Activated CD4-positive, alpha-beta T cell treated with anti-CD3 and anti-CD28 coated beads, Interleukin-2, amount 50 U/mL, for 24 hours (primary cell): ENCODE measurements at places on chromosomes 2 and 18.

GRCh38 chr2:157784169-157784822, 91.8 kb downstream of the ACVR1 start:
- DNase-seq, result peak; percentile 11

GRCh38 chr2:101745711-101746694, 48.5 kb downstream of the MAP4K4 start:
- DNase-seq, result no peak

- DNase-seq, result peak; percentile 53
Measured at GRCh38 chr2:68726608-68727367, 7.8 kb upstream of the ARHGAP25 start.

DNA sequence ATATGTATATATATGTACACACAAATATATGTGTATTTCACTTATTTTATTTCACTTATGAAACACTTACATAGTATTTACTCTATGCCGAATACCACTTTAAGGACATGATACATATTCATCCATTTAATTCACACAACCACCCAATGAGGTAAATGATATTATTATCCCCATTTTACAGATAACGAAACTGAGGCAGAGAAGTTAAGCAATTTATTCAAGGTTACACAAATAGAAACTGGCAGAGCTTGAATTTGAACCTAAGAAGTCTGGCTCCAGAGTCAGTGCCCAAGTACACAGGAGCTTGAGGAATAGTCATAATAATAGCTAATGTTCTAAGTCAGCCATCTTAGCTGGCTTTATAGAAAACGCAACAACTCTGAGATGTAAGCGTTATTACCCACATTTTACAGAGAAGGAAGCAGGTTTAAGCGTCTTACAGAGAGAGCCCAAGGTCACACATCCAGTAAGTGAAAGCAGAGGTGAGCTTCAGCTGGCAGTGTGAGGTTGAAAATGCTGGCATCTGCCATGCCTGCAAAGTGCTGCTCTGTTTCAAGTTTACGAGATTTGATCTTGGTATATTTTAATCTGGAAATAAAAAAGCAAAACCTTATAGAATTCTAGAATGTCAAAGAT, 326.9 kb downstream of the LPIN1 start:
- no peak for DNase-seq

DNA sequence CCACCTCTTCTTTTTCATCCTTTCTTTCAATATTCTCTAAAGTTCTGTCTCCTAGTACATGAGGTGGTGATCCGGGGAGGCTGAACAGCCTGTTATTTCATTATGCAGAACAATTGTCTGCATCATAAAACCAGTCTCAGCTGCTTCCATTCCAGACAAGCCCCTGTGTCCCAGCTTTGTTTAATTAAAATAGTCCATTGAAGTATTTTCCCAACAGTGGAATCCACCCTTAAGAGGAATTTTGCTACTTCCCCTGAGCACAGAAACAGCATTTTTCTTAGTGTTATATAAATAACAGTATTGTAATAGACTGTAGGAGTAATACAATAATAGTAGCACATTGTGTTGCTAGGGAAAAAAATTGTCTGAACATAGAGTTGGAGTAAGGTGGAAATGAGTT, 395.4 kb upstream of the TCF4 start:
- DNase-seq, result no peak

DNA sequence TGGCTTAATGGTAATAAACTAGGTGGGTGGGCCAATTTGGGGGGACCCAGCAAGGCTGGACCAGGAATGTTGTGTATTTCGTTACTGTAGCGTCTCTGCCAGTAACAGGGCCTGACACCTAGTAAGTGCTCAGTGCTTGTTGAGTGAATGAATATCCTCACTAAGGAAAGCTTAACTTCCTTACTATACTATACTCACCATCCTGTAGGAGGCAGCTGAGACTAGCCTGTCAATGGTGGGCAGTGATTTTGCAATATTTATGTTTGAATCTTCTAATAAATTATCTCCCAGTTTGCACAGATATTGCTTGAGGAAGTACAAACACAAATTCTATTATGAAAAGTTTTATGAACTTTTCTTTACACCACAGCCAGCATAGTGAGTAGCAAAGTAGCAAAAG, 370.7 kb upstream of the SYT4 start:
- no peak for DNase-seq

- no peak for DNase-seq
Measured at GRCh38 chr2:222535477-222535876, 111.1 kb downstream of the SGPP2 start.

GRCh38 chr18:45774065-45774521, 50.1 kb downstream of the SLC14A1 start:
- DNase-seq, result no peak

GRCh38 chr18:52216109-52216508, 123.9 kb upstream of the DCC start:
- no peak for DNase-seq

- no peak for DNase-seq
Measured at GRCh38 chr2:69954084-69954483, 7.3 kb downstream of the ASPRV1 start.

DNA sequence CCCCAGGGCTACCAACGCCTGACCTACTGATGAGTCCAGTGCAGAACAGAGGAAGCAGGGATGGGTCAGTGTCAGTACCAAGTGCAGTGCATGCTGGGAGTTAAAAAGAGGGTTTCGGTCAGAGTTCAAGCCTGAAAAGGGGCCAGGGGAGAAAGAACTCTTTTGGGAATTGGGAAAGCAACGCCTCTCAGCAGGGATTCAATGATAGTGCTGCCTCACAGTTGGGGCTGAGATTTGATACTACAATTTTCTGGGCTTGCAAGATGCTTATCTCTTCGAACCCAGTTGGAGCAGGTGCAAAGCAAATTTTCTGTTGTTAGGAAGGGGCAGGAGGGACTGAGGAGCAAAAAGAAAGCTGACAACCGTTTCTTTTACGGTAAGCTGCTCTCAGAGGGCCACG, 82.6 kb downstream of the CERKL start:
- DNase-seq, result no peak

- DNase-seq, result no peak
Measured at GRCh38 chr2:201353116-201353515, 4.0 kb downstream of the FLACC1 start.

DNA sequence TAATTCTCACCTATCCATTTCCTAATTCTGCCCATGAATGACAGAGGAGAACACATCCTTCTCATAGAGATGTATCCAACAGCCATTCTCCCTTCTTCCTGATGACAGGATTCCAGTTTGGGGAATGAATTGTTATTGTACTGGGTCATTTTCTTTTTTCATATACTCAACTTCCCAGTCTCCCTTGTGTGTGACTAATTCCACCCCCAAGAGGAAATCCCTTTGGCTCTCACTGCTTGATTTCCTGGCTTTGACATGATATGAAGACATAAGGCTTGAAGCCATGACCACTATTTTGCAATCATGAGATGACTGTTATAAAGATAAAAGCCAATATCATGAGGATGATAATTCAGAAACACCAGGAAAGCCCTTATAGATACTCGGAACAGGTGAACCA, 384.7 kb upstream of the ACVR2A start:
- DNase-seq, result no peak

GRCh38 chr18:74791501-74792194, 194.0 kb downstream of the ZNF407 start:
- no peak for DNase-seq

- DNase-seq, result no peak
Measured at GRCh38 chr2:71380665-71381064, 49.1 kb downstream of the ZNF638 start.

DNA sequence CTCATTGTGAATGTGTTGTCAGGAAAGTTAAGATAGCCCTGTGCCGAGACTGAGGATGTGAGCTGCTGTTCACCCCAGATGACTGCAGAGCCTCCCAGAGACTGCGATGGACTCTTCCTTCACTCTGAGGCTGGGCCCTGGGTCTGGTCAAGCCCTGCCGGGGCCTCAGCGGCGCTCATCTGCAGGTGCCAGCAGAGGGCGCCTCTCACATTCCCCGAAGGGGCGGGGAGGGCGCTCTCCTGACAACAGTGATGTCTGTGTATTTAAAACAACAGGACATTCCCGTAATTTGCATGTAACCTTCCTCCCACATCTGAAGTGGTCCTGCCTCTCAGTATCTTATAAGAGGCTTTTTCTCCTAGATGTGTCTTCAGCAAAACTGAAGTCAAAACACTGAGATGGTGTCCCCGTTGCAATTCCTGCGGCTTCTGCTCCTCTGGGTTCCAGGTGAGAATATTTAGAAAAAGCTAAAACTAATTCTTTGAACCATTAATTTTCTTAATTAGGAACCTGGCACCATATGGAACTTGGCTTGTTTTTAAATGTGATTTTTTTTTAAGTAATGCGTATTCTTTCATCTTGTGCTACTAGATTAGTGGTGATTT, 1377.9 kb downstream of the RPIA start:
- DNase-seq, result no peak

GRCh38 chr18:3086871-3087270, 73.9 kb upstream of the LPIN2 start:
- no peak for DNase-seq

GRCh38 chr18:59275406-59275949, 2.2 kb upstream of the RAX start:
- DNase-seq, result no peak

- DNase-seq, result no peak
Measured at GRCh38 chr2:140473851-140474250, 1657.0 kb downstream of the LRP1B start.

- DNase-seq, result no peak
Measured at GRCh38 chr2:133054297-133054696, 384.3 kb upstream of the LYPD1 start.

DNA sequence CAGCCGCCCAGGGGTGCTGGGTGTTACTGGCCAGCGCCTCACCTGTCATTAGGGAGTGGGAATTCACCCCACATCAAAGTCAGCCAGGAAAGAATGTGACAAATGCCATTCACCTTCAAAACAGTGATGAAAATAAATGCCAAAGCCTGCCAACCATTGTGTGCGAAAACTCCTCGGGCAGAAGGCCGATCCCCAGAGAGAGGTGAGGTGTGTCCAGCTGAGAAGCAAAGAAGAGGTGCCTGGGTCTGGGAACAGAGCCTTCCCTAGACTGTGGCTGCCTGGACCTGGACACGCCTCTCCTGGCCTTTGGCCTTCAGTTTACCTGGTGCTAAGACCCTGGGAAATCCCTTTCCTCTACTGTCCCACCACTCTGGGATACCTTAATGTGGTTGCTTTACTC, 142.7 kb downstream of the CYP26B1 start:
- no peak for DNase-seq

GRCh38 chr2:124670187-124670586, 645.1 kb downstream of the CNTNAP5 start:
- no peak for DNase-seq

- no peak for DNase-seq
Measured at GRCh38 chr2:111918383-111918806, 20.0 kb downstream of the MERTK start.

DNA sequence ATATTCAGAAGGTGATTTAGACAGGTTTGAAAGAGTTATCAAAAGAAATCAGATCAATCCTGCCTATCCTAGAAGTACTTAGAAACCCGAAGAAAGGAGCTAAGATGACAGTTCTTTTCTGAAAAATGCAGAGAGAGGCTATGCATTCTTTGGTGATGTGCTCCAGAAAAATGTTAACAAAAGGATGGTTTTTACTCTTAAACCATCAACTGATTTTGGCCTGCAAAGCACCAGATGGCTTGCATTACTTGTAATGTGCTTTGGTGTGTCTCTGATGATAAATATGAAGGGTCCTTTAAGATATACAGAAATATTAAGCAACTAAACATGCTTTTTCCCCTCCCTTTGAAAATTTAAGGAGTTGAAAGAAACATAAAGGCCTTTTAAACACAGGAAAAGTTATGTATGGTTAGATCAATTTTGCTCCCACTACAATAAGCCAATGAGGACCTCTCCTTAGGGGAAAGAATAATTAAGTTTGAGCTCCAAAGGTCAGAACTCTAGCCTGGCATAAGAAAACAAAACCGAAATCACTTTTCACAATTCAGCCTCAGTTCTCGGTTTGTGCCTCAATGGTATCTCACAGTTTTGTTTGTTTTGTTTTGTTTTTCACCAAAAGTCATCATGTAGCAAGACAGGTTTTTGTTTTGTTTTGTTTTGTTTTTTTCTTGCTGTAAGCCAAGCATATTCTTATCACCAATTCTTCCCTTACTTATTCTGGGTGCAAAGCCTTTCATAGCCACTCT, 302.4 kb upstream of the NT5C1B start:
- no peak for DNase-seq

DNA sequence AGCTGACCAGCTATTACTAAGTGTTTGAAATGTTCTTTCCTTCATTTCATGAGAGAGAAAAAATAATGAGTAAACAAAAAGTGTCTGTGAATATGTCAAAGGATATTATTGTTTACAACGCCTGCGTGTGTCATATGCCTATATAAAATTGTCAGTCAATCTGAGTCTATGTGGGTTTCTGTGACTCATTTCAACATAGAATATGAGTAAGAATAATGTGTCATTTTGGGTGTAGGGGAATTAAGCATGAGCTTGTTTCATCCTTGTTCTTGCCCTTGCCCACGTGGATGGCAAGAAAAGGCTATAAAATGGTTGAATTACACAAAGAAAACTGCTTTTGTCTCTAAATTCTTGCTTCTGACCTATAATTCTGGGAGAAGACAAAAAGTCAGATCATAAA, 466.0 kb downstream of the PTH2R start:
- DNase-seq, result no peak

GRCh38 chr18:67545681-67546080, 29.2 kb upstream of the DSEL start:
- DNase-seq, result no peak

DNA sequence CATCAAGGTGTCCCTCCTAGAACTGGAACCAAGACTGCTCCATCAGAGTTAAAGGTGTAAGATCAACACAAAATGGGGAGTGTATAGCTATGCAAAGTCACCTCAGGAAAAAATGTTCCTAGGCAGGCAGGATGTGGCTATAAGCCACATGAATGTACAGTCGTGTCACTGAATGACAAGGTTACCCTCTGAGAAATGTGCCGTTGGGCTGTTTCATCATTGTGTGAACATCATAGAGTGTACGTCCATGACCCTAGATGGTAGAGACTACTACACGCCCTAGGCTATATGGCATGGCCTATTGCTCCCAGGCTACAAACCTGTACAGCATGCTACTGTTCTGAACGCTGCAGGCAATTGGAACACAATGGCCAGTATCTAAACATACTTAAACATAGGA, 24.5 kb downstream of the TYMS start:
- DNase-seq, result no peak

- DNase-seq, result no peak
Measured at GRCh38 chr2:173931751-173932150, 33.4 kb downstream of the SP3 start.

DNA sequence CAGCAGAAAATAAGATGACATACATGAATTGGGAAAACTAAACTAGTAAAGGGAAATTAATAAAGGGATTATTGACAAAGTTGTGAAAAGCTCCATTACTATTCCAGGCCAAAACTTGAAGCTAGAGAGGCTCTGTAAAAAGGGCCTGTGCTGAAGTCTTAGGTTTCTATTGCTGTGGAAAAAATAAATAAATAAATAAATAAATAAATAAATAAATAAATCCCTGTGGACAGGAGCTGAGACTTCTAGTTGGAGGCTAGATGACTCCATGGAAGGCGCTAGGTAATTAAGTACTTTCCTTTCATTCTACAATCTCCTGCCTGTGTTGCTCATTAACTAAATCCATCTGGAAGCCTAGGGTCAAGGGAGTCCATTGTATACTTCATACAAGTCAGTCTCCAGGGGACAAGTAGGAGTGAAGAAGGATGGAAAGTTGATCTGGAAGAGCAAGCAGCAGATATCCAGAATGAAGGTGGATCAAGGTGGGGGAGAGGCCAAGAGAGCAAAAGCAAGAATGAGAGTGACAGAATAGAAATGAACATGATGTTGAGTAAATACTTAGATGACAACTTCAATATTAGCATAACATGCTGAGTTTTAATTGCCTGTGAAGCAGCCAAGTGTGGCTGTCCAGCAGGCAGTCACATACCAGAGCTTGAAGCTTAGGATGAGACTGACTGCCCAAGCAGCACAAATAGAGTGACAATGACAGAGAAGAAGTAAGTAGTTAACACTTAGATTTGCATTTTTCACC, 26.2 kb upstream of the CCNT2 start:
- DNase-seq, result no peak
